ENCODE measurements at places on chromosomes 1 and 21.

DNA sequence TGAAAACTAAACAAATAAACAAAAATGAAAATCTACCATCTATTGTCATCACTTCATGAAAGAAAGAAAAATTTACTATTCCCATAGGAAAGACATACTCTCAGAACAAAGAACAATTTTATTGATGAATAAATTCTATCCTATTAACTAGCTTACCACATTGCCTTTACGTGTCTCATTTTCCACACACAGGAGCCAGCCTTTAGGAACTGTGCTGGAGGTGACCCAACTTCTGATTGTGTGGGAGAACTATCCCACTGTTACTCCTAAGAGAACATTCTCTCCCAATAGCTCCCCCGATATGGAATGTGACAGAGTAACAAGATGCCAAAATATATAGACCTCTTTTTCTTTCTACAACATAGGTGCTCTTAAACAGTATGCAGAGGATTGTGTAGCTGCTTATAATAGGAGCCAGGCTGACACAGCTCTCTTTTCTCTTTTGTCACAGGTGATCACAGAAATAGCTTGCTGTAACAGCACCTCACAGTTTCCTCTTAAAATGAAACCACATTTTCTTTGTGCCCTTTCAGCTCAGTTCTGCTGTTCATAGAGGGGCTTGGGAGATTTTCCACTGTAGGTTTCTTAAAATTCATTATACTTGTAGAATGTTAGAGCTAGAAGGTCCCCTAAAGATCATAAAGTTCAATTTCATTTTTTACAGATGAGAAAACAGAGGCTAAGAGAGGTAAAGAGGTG lies 35.5 kb downstream of the C21orf91 start:
- no peak for DNase-seq

GRCh38 chr1:15309687-15310086 lies 62.7 kb downstream of the FHAD1 start:
- DNase-seq, result no peak

DNA sequence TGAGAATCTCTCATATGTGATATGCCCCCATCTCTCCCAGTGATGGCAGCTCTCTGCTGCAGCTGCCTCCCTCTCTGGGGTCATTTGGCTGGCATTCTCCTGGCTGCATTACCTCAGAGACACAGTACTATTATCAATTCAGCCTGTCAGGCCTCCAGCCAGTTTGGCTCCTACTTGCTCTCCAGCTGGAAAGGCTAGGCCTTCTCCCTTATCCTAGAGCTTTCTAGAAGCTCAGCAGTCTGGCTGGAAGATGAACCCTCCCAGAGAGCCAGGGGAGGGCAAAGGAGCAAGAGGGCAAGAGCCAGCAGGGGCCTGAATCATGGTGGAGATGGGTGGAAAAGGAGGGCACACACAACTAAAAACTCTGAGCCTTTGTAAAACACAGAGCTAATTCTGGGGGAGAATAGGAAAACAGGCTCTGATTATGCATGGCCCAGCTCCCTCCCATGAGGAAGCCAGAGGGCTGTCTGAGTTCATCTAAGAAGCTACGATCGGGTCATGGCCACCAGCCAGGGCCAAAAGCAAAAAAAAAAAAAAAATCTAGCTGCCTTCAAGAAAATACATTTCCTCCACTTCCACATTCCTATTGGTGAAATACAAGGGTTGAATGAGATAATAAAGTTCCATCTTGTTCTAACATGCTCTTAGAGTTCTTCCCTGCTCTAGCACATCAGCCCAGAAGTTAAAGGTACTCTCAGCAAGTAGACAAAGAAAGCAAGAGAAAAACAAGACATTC lies 8.8 kb downstream of the LAMB3 start:
- no peak for DNase-seq

GRCh38 chr1:50305808-50306207 lies 117.4 kb downstream of the DMRTA2 start:
- DNase-seq, result no peak

DNA sequence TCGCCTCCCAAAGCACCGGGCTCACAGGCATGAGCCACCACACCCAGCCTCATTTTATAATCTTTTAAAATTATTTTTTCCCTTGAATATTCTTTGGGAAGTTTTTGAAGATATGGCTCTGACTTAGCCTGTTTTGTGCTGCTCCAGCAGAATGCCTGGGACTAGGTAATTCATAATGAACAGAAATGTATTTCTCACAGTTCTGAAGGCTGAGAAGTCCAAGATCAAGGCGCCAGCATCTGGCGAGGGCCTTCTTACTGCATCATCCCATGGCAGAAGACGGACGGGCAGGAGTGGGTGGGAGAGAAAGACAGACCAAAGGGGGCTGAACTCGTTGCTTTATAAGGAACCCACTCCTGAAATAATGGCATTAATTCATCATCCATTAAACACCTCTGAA lies 99.0 kb upstream of the SLC25A33 start:
- DNase-seq, result no peak

Data from natural killer cell treated with Interleukin-12 subunit alpha and Interleukin-12 subunit beta and Interleukin-15 and Interleukin-18, amount 100 ng/mL, for 72 hours (primary cell).